ENCODE measurements at places on chromosomes 7 and 10.

GRCh38 chr10:9262770-9263169 is 1208.3 kb downstream of the GATA3 start:
- DNase-seq: no peak

GRCh38 chr7:116324582-116324981 is 114.2 kb downstream of the TES start:
- DNase-seq: no peak

DNA sequence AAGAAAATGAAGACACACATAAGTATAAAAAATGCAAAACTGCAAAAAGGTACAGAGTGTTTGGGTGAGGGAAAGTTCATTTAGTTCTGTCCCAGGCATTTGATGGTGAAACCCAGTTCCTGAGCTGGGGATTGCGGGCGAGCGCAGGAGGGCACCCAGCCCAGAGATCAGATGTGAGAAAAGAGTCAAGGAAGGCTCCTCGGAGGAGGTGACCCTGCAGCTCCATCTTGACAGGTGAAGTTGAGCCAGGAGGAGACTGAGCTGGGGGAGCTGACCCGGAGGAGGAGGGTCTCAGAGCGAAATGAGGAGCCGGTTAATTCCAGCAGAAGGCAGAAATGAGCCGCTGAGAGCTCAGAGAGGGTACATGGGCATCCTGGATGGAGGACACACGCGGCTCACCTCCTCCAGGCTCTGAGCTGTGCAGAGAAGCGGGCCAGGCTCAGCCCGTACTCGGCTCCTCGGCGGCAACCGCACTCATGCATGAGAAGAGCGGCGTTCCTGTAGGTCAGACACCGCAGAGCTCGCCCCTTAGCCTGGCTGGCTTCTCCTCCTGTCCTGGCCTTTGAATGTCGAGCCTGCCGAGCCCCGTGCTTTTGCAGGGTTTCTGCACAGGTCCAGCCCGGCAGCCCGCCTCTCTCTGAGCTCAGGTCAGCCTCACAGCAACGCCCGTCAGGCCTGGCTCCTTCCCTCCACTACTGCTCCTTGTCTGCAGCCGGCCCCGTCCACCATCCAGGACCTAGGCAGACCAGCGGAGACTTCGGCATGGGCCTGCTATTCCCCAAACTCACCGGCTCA is 9.5 kb upstream of the RAMP3 start:
- DNase-seq: no peak

- DNase-seq: no peak
Measured at GRCh38 chr7:151592868-151593486, 73.3 kb upstream of the RHEB start.

- DNase-seq: no peak
Measured at GRCh38 chr7:142511801-142512200, 237.5 kb upstream of the PRSS1 start.

- no peak for DNase-seq
Measured at GRCh38 chr10:78761311-78761781, 307.4 kb upstream of the ZMIZ1 start.

GRCh38 chr10:117360016-117360415 is 15.2 kb downstream of the PDZD8 start:
- no peak for DNase-seq

DNA sequence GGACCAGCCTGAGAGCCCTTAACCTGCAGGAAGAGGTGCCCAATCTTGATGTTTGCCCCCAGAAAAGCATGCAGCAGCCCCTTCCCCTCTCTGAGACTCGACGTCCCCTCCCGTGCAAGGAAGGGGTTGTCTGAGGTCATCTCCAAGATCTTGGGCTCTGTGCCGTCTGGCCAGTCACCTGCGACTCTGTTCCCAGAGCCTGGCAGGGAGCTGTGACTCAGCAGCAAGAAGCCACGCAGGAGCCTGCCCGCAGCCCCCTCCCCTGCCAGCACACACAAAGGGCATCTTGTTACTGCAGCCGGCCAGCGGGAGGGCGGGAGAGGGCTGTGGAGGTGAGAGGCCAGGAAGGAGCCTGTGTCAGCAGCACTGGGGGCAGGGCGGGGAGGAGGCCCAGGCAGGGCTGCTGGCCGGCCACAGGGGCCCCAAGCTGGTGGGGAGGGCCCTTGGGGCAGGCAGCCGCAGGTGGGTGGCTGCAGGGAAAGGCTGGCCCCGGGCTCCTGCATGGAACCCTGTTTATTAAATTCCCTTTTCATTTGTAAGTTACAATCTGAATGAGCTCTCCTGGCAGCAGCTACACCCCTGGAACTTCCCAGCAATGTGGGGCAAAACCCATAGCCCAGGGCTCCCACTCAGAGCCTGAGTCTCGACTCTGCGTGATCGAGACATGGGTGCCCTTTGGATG is 103.7 kb upstream of the ZMIZ1 start:
- peak; percentile 12 for DNase-seq

- DNase-seq: no peak
Measured at GRCh38 chr7:54637712-54638396, 95.7 kb downstream of the VSTM2A start.

DNA sequence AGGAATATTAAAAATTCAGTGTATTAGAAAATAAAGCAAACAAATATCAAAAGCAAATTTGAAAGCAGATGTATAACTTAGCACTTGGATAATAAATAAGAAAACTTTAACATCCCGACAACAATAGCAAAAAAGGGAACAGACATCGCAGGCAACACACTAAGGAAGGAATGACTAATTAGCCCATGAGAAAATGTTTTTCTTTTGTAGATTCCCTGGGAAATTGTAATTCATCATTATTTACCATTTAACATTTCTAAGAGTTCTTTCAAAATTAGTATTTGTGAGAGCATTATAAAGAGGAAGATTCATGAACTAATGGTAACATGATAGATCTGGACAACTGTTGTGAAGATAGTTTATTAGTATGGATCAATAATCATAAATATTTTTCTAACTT is 106.0 kb upstream of the STK17A start:
- DNase-seq: no peak

DNA sequence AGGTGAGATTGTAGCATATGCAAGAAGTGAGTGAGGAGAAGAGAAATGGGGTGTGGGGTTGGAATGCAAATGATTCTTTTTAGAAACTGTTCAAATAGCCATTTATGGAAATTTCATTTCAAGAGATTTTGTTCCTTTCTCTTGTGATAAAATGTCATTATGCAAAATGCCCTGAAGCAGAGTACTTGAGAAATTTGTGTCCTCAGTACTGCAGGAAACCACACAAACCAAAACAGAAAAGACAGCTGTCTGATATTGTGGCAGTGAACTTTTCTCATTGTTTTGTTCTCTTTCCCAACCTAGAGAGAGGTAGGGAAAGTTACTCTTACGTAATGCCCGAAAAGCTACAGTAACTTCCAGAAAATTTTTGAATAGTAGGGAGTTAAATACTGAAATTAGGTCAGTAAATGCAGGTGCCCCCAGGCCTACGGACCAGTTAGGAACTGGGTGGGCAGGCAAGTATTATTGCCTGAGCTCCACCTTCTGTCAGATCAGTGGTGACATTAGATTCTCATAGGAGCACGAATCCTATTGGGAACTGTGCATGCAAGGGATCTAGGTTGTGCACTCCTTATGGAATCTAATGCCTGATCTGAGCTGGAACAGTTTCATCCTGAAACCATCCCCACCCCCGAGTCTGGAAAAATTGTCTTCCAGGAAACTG is 34.0 kb downstream of the DLD start:
- no peak for DNase-seq

Data from NCI-H1092 (cell line).